ENCODE measurements at places on chromosomes 6 and 20.
A peak's percentile ranks its signal among the peaks of the same experiment; 100 is the strongest.

GRCh38 chr20:36085686-36086267 lies 68.8 kb upstream of the EPB41L1 start:
- no peak for DNase-seq

GRCh38 chr20:59069026-59069425 lies 26.4 kb upstream of the PRELID3B start:
- no peak for DNase-seq

DNA sequence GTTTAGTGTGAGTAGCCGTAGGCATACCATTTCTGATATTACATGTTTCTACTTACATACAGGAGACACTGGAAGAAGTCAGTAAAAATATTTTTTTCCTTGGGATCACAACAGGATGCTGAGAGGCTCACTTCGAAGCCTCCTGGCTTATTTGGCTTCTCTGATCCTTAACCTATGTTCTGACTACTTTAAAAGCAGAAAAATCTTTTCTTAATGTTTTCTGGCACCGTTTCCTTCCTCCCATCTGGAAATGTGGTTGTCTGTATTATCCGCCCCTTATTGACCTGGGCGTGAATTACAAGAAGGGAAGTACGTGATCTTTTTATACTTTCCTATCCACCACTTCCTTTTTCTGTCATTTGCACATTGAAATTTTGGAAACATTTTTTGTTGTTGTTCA lies 379.6 kb downstream of the COL12A1 start:
- DNase-seq, result peak; percentile 10

DNA sequence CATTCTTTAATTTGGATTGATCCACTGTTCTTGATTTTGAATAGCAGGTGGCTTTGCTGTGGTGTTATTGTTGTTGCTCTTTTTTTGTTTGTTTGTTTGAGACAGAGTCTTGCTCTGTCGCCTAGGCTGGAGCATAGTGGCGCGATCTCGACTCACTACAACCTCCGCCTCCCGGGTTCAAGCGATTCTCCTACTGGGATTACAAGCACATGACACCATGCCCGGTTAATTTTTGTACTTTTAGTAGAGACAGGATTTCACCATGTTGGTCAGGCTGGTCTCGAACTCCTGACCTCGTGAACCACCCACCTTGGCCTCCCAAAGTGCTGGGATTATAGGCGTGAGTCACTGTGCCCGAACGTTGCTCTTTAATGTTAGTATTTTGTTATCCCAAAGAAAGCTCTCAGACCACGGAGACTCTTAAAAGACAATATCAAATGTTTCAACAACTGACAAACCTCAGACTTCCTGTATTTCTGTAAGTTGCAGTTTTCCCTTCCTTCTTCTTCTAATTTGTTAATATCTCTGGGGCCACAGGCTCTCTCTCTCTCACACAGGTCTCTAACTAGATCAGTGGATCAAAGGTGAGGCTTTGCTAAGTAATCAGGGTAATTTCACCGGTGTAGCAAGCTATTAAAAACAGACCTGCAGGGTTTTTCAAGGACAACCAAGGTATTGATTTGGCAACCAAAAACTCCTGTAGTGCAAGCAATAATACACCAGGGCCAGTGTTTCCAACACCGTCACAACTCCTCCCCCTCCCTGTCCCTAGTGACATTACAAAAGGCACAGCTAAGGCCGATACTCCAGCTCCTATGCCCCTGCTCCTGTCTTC lies 48.8 kb upstream of the ZNF217 start:
- peak; percentile 59 for DNase-seq

DNA sequence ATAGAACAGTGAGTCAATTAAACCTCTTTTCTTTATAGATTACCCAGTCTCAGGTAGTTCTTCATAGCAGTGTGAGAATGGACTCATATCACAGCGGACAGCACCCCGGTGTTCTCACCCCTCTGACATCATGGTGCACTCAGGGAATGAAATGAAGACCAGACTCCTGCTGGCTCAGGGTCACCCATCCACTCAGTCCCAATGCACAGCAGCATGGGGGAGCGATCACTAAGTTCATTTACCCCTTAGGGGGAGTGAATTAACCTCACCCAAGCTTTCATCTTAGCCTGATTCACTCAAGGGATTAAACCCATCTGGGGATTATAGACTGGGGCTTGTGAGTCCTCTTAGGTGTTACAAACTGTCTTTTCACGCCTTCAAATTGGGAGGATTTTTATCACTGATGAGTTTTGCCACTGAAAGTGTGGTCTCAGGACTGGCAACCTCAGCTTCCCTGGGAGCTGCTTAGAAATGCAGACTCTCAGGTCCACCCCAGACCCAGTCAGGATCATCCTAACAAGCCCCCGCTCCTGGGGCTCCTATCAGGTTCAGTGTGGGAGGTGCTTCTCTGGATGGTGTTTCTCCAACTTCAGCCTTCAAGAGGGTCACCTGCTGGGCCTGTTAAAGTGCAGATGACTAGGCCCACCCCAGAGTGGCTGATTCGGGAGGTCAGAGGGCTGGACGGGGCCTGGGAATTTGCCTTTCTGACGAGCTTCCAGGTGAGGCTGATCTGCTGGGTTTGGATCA lies 44.3 kb upstream of the FRMD1 start:
- no peak for DNase-seq

DNA sequence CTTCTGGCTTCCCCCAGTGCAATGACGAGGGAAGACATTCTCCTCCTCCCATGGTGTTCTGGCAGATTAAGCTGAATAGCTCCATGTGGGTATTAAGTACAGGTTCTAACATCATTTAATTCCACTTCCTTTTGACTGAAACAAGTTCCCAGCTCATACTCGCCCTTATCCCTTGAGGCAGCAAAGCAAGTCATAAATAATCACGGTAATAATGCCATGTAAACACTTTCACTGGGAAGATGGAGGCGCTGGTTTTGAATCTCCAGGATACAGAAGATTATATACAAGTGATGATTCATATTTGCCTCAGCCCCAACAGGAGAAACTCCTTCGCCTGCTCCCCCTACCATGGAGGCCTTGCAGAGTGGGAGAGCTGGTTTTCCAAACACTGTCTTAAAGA lies 141.3 kb downstream of the PXDC1 start:
- DNase-seq, result peak; percentile 88

GRCh38 chr6:87971605-87972262 lies 75.9 kb upstream of the SPACA1 start:
- DNase-seq, result no peak

GRCh38 chr20:46400253-46400652 lies 6.2 kb downstream of the ELMO2 start:
- DNase-seq, result peak; percentile 83

GRCh38 chr6:91720324-91720723 lies 1133.5 kb upstream of the MAP3K7 start:
- DNase-seq, result no peak

- no peak for DNase-seq
These were observed 107.1 kb downstream of the ZDHHC14 start for GRCh38 chr6:157488058-157488457.

GRCh38 chr20:23042270-23042669 lies 7.2 kb downstream of the SSTR4 start:
- DNase-seq, result no peak

DNA sequence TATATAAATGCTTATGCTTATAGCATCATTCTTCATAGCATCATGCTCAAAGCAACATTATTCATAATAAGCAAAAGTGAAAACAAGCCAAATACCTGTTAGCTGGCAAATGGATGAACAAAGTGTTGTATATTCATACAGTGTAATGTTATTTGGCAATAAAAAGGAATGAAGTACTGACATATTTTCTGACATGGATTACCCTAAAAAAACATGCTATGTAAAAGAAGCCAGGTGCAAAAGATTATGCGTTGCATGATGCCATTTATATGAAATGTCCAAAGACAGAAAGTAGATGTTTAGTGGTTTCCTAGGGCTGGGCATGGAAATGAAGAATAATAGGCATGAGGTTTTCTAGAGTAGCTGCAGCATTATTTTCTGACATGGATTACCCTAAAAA lies 77.1 kb downstream of the GFRA4 start:
- DNase-seq, result peak; percentile 4

- DNase-seq, result no peak
These were observed 72.7 kb downstream of the KHDC1L start for GRCh38 chr6:73152556-73152955.

DNA sequence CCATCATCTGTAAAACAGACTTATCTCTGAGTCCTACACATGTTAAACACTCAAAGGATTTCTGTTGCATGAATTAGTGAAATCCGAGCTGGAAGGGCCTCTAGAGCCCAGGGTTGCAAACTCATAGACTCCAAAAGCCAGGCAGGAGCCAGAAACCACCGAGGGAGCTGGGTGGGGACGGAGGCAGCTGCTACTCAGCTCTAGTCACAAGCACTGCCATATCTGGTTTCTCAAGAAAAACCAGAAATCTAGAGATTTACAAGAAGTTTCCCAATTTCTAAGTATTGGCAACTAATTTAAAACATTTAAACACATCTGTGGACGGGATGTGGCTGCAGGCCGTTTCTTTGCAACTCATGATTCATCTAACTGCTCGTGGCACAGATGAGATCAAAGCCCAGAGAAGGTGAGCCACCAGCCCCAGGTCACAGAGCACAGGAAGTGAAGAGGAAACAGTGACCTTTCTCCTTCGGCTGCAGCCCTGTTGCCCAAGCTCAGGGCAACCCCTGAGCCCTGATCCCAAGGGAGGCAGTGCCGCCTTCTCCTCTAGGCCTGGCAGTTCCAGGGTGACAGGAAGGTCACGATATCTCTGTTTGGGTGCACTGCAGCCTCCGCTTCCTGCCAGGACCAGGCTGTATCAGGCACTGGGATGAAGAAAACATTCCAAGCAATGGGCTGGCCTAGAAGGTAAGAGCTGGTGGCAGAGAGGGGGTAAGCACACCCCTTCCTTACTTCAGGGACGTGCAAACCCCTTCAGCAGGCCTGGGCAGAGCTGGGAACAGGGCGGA lies 26.4 kb upstream of the PTGIS start:
- DNase-seq, result peak; percentile 70

- DNase-seq, result no peak
These were observed 21.2 kb downstream of the TNFRSF21 start for GRCh38 chr6:47288267-47289090.

DNA sequence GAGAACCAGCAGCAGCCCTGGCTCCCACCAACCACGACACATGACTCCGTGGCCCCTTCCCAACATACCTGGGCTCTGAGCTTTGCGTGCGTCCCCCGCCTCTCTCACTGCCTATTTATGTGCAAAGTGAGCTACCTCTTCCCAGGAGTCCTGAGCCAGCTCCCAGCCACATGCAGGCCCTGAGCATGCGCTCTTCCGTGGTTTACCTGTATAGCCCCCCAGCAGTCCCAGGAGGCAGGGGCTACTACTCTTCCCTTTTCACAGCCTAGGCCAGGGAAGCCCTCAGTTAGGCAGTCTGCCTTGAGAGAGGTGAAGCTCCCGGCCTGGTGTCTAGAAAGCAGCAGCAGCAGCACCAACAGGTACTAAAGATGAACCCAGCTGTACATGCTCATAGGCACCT lies 114.8 kb upstream of the CDYL start:
- no peak for DNase-seq

DNA sequence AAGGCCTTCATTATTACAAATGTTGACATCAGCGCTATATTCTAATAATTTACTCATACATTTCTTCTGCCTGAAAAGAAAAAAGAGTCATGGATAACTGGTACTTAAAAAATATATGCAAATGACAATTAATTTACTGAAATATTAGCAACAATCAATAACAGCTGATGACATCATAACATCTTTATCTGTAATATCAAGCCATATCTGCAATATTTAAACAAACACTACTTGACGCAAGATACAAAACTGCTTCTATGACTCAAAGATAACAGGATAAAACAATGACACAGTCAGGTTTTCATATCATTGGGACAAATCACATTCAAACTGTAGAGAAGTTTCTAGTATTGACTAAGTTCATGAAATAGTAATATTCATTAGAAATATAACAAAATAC lies 16.5 kb downstream of the HACE1 start:
- DNase-seq, result no peak
